Activated T-cell treated with anti-CD3 and anti-CD28 coated beads, Interleukin-2, amount 50 U/mL, for 72 hours (primary cell): ENCODE measurements at places on chromosomes 2 and 18.
A peak's percentile ranks its signal among the peaks of the same experiment; 100 is the strongest.

DNA sequence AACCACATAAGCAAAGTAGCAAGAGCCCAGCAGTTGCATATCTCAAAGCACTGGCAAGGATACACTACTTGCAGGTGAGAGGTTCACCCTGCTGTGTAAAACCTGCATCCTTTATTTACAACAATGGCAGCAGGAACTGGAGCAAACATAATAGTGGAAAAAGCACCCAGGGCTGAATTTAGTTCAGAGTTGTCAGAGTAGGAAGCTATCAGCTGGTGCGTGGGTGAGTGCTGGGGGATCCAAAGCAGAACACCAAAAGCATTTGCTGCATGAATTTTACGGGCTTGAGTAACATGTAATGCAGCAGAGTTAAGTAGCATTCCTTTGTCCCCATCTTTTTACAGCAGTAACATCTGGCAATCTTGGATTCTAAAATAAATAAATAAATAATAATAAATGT is 73.5 kb upstream of the SRD5A2 start:
- H3K4me1 ChIP-seq, result no peaks in the 10 kb centered on the region
- H3K36me3 ChIP-seq, result no peaks in the 10 kb centered on the region
- DNase-seq, result no peak
- H3K27me3 ChIP-seq, result peaks cover 11% of the 10 kb centered on the region
- no peak overlapping the region for H3K4me3 ChIP-seq

DNA sequence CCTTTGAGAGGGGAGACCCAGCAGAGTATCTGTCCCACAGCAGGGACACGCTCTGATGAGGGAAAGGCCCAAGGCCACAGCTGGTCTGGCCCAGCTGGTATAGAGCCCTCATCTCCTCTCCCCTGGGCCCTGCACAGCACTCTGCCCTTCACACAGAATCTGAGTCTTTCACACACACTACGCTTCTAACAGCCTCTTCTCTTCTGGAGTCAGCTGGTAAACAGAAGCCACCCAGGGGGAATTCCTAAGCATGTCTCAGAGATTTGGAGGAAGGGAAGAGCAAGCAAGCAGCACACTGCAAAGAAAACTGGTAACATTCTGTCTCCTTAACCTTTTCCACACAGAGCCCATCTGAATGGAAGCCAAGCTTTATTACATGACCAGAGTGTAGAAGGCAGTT is 121.1 kb upstream of the ACAA2 start:
- no peak for DNase-seq
- no peaks in the 10 kb centered on the region for H3K36me3 ChIP-seq
- H3K4me3 ChIP-seq, result no peak overlapping the region
- H3K4me1 ChIP-seq, result no peaks in the 10 kb centered on the region

GRCh38 chr2:127674241-127675209 is 805 bp downstream of the LIMS2 start:
- no peaks in the 10 kb centered on the region for H3K36me3 ChIP-seq
- H3K27me3 ChIP-seq, result peaks cover 65% of the 10 kb centered on the region
- DNase-seq, result peak; percentile 46
- no peak overlapping the region for H3K27ac ChIP-seq
- peaks cover 6% of the 10 kb centered on the region for H3K4me1 ChIP-seq

DNA sequence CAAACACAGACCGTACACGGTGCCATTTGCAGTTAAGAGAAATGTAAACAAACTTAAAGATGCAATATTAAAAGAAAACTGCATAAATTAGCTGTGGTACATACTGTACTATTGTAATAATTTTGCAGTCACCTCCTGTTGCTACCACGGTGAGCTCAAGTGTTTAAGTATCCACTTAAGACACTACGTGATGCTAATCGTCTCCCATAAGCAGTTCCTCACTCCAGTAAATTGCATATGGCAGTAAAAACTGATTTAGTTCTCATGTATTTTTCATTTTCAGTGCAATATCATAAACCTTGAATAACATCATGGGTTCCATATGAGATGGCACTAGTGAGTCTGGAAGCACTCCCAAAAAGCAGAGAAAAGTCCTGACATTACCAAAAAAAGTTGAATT is 14.4 kb downstream of the CLEC4F start:
- H3K27me3 ChIP-seq, result no peaks in the 10 kb centered on the region
- no peak overlapping the region for H3K4me3 ChIP-seq
- no peak for DNase-seq
- H3K27ac ChIP-seq, result no peak overlapping the region

GRCh38 chr2:217951091-217951490 is 51.7 kb downstream of the TNS1 start:
- DNase-seq, result no peak
- H3K27me3 ChIP-seq, result peaks cover 3% of the 10 kb centered on the region
- H3K27ac ChIP-seq, result no peak overlapping the region
- H3K36me3 ChIP-seq, result no peaks in the 10 kb centered on the region
- H3K4me3 ChIP-seq, result no peak overlapping the region
- no peaks in the 10 kb centered on the region for H3K4me1 ChIP-seq

DNA sequence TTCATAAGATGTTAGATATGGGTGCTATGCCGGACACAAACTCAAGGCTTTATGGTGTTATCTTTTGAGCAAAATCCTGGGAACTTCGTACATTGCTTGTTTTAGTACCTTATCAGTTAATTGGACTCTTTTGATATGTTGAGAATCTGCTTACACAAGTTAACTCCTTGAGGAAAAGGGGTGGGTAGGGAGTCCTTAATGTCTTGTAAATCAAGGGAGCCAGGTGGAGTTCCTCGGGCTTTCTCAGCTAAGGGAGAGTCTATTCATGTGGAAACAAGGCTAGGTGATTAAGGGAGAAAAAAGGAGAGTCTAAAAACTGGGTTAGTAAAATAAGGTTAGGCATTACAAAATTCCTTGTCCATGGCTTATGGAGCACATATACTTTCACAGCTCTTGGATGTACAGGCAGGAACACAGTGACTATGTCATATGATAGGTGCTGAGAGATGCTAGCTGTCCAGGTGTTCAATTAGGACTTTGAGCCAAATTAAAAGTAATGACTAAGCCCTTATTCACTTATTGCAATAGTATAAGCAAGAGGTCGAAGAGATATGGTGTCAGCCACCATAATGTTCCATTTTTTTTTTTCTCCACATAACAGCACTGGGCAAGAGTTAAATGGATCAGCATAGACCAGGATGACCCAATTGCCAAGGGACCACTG is 59.5 kb upstream of the DYNAP start:
- no peak overlapping the region for H3K27ac ChIP-seq
- H3K4me3 ChIP-seq, result no peak overlapping the region
- H3K4me1 ChIP-seq, result no peaks in the 10 kb centered on the region
- no peak for DNase-seq
- no peaks in the 10 kb centered on the region for H3K36me3 ChIP-seq
- H3K27me3 ChIP-seq, result no peaks in the 10 kb centered on the region

DNA sequence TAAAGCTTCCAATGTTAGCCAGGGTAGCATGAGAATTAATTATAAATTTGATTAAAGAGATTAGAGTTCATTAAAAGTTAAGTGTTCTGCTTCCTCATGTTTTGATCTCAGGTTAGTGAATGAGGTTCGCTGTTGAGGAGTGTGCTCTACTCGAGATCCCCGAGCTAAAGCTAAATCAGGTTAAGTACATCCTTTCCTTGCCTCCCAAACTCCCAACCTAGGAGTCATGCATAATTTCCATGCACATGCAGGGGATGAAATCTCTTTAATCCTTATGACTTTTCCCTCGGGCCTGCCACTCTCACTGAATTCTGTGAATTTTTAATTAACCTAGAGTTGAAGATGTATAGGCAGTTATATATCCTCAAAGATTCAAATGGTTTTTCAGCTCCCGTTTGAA is 156.1 kb upstream of the NCK2 start:
- no peaks in the 10 kb centered on the region for H3K27me3 ChIP-seq
- no peak overlapping the region for H3K4me3 ChIP-seq
- H3K27ac ChIP-seq, result no peak overlapping the region
- peaks cover 20% of the 10 kb centered on the region for H3K36me3 ChIP-seq

DNA sequence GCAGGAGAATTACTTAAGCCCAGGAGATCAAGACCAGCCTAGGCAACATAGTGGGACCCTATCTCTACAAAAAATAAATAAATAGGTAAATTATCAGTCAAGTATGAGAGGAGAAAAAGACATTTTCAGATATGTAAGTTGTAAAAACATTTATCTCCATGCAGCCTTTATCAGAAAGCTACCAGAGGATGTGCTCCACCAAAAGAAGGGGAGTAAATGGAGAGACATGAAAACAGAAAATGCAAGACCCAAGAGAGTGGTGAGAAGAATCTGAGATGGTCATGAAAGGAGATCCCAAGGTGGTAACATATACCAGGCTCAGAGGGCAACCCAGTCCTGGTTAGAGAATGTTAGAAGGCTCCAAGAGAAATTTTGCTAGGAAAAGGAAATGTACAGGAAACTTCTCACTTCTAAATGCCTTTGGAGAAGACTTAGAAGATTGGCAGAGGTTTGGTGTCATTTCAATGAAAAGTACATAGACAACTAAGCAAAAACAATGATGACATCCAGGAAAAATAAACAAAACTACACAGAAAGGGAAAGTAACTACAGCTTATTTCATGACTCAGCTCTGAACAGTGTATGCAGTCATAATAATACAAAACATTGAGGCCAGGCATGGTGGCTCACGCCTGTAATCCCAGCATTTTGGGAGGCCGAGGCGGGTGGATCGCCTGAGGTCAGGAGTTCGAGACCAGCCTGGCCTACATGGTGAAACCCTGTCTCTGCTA is 19.5 kb downstream of the CIB4 start:
- H3K27ac ChIP-seq, result no peak overlapping the region
- no peaks in the 10 kb centered on the region for H3K4me1 ChIP-seq
- no peaks in the 10 kb centered on the region for H3K27me3 ChIP-seq
- H3K4me3 ChIP-seq, result no peak overlapping the region
- DNase-seq, result no peak
- no peaks in the 10 kb centered on the region for H3K36me3 ChIP-seq

DNA sequence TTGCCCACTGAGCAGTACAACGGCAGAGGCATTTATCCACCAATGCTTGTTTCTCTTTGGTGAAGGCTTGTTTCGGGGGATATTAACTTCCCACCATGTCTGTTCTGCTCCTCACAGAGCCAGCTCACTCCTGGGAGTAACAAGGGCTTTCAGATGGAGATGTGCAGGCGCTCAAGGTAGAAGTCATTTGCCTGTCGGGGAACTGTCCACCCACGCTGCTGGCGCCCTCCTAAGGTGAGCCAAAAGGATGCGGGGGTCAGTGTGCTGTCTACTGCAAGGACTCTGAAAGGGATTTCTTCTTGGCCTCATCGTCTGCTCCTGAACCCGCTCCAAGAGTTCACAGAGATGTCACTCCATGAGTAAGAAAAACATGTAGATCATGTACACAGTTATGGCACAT is 57.0 kb upstream of the CYRIA start:
- no peak overlapping the region for H3K27ac ChIP-seq
- peaks cover 5% of the 10 kb centered on the region for H3K36me3 ChIP-seq
- peaks cover 47% of the 10 kb centered on the region for H3K27me3 ChIP-seq
- H3K4me1 ChIP-seq, result peaks cover 32% of the 10 kb centered on the region
- no peak for DNase-seq

GRCh38 chr2:42371611-42372473 is 10.8 kb upstream of the COX7A2L start:
- H3K36me3 ChIP-seq, result no peaks in the 10 kb centered on the region
- H3K4me1 ChIP-seq, result peaks cover 11% of the 10 kb centered on the region
- no peak overlapping the region for H3K4me3 ChIP-seq
- DNase-seq, result no peak
- no peaks in the 10 kb centered on the region for H3K27me3 ChIP-seq
- no peak overlapping the region for H3K27ac ChIP-seq

DNA sequence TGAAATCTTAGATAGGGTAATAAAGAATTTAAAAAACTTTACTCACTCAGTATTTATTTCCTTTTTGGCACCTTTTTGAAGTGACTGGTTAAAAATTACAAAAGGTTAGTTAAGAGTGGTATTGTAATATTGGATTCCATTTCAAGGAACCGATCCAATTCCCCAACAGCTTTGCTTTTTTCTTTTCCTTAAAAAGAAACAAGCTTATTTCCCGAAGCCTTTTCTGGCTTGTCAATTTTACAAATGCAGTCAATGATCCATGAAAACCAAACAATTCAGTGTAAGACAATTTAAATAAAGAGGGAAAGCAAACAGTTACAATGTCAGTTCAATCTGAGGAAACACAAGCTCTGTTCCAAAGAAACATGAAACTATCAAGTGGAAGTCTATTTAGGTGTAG is 200.2 kb downstream of the RIT2 start:
- no peaks in the 10 kb centered on the region for H3K4me1 ChIP-seq
- H3K27ac ChIP-seq, result no peak overlapping the region
- no peak overlapping the region for H3K4me3 ChIP-seq

DNA sequence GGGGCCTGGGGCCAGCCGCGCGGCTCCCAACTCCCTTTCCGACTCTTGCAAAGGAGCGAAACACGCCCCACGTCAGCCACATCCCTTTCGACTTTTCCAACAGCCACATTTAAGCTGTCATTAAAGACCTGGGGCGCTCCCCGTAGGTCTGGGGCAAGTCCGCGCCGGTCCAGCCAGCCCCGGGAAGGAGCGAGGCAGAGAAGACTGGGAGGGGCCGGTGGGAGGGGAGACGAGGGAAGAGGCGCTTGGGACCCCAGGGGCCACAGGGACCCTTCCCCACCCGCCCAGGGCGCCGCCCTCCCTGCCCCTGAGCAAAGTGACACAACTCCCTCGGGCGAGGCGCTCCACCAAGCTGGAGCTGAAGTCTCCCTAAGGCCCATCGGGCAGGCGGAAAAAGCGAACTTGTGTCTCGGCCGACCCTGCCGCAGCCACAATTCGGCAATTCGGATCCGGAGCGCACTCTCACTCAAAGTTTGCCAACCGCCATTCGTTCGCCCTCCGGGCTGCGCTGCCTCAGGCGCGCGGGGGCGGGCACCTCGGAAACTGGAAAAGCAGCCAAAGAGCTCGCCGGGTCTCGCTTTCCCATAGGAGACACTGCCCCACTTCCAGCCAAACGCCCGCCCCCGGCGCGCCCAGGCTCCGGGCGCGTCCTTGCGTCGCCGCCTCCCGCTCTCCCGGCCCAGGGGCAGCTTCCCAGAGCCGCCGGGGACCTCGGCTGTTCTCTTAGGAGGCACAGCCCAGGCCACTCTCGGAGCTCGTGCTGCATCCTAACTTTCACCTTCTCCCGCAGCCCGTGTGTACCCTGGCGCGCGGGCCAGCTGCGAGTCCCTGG is 1.1 kb upstream of the KCTD1 start:
- peaks cover 2% of the 10 kb centered on the region for H3K36me3 ChIP-seq
- DNase-seq, result peak; percentile 24
- H3K27me3 ChIP-seq, result peaks cover 42% of the 10 kb centered on the region
- H3K4me3 ChIP-seq, result peak overlapping the region; percentile 76

GRCh38 chr2:32755666-32756065 is 127.8 kb downstream of the TTC27 start:
- peak overlapping the region; percentile 77 for H3K4me3 ChIP-seq
- H3K27ac ChIP-seq, result peak overlapping the region; percentile 88
- peaks cover 6% of the 10 kb centered on the region for H3K36me3 ChIP-seq
- no peak for DNase-seq
- no peaks in the 10 kb centered on the region for H3K27me3 ChIP-seq
- peaks cover 20% of the 10 kb centered on the region for H3K4me1 ChIP-seq

- peaks cover 58% of the 10 kb centered on the region for H3K27me3 ChIP-seq
- peaks cover 3% of the 10 kb centered on the region for H3K36me3 ChIP-seq
- peaks cover 42% of the 10 kb centered on the region for H3K4me1 ChIP-seq
- no peak overlapping the region for H3K27ac ChIP-seq
- peak overlapping the region; percentile 88 for H3K4me3 ChIP-seq
Observed at GRCh38 chr2:63046961-63047320, 3.7 kb upstream of the OTX1 start.

GRCh38 chr2:127067620-127068350 is 39.2 kb downstream of the BIN1 start:
- no peaks in the 10 kb centered on the region for H3K27me3 ChIP-seq
- no peak overlapping the region for H3K27ac ChIP-seq
- H3K36me3 ChIP-seq, result no peaks in the 10 kb centered on the region
